Activated CD4-positive, alpha-beta memory T cell treated with anti-CD3 and anti-CD28 coated beads for 36 hours (primary cell): ENCODE measurements at places on chromosomes 6 and 20.
A peak's percentile ranks its signal among the peaks of the same experiment; 100 is the strongest.

DNA sequence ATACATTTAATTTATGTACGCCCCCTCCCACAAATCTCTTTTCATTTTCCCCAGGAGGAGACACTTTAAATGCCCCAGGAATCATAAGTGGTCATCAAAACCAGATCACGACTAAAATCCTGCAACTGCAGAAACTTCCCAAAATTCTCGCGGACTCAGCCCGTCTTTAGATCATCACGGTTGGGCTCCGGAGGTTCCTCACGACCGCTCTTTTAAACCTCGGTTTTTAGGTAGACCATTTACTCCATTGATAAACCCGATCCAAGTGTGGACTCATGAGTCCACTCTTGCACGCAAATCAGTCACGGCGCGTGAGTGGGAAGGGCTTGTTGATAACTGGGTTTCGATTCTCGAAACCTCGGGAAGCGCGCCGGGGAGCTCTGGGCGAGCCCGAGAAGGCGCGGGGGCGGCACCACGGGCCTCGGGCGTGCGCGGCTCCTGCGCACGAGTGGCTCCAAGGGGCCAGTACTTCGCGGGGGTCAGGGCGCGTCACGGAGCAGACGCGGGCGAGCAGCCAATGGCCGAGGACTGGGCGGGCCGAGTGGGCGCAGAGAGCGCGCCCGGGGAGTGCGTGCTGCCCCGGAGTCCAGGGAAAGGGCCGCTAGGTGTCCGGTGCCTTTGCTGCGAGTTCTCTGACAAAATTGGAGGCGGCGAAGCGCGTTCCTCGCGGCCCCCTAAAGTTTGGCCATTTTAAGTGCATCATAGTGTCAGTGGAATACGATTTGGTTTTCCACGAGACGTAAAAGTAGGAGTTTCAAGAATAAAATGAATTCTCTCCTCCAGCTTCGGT is 635 bp upstream of the TENT5A start:
- DNase-seq: peak; percentile 65

DNA sequence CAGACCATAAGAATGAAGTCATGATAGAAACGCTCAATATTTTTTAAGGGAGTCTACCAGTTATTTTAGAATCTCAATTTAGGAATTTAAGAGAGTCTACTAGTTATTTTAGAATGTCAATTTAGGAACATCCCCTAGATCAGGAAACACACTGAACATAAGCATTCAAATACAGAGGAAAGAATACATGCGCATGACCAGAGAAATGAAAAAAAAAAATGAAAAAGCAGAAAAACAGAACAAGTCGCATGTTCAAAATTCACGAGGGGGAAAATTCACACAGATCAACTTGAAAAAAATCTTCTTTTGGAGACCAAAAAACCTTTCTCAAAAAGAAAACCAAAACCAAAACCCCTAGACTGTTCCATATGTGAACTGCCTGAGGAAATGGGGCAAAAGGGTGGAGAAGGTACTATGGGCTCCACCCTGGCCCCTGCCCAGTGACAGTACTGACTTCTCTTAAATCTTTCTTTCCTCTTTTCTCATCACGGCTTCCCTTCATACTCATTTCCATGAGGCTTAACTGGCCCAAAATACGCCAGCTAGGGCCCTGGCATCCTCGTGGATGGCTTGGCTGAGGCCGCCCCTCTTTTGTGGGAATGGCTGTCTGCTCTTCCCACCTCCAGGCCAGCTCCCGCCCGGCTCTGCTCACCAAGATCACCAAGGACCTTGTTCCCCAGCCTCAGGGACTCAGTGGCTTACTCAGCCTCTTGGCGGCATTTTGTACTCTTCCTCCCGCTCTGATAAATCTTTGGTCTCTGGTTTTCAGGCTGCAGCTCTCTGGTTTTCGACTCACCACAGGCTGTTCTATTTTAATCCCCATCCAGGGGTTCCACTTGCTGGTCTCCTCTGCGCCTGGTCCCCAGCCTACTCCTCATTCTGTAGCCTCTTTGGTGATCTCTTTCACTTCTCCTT is 11.2 kb downstream of the ZBTB2 start:
- peak; percentile 42 for DNase-seq

GRCh38 chr6:23200946-23201345 is 631.6 kb downstream of the HDGFL1 start:
- no peak for DNase-seq

- DNase-seq: no peak
Measured at GRCh38 chr6:24981386-24981760, 45.6 kb upstream of the RIPOR2 start.

DNA sequence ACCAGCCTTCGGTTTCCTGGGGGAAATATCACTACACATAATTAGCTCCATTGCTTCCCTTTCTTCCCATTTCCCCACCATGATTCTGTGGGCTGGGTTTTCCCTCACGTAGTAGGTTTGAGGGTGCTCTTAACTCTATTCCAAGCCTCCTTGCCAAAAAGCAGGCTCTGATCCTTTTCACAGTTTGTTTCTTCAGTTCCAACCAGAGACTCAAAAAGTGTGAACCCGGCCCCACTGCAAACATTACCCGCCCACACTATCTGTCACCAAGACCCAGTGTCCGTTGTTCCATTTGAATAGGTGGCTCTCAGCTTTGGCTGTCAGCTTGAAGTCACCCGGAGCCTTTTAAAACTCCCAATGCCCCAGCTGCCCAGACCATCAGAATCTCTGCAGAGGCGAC is 11.8 kb upstream of the NAA20 start:
- no peak for DNase-seq

DNA sequence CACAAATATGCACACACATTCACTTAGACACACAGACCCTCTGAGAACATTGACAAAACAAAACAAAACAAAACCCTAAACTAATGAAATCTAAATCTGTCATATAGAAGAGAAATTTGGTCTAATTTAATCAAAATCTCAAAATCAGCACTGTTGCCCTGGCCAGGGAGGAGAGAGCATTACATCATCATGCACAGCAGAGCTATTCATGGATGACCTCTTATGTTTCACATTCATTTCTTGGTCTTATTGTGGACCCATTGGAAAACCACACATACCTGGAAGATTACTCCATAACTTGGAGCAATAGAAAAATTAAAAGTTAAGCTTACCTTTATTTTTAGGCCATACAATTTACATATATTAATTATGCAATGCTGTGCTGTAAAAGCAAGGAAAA is 1223.6 kb upstream of the GJE1 start:
- no peak for DNase-seq

DNA sequence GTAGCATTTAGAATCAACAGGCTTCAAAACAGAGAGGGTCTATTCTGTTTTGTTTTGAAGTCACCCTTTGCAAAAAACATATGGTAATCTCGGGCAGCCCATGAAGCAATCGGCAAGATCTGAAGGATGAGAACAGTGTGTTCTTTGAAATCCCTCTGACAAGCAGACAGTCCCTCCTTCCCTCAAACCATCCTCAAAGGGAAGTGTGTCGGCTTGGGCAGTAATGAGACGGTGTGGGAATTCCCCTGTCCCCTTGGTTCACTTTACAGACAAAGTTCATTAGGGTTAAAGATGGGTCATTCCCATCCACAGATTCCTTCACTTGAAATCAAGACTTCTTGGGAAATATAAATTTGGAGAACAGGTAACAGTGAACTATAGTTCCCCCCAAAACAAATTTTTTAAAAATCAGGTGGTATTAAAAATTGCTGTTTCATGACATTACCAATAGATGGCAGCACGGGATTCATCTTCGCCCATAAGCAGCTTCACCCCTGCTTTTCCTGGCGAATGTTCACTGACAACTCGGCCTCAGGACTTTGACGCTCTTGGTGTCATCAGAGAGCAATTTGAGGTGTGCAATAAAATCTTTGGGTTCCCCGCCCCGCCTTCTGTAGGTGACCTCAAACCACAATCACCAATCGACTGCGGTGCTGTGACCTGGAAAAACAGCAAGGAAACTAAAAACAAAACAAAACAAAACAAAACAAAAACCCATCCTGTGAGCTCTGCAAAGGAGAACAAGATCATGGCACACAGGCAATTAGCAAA is 159.3 kb upstream of the TNFAIP3 start:
- peak; percentile 90 for DNase-seq

- no peak for DNase-seq
Measured at GRCh38 chr20:3071266-3071609, 182 bp upstream of the OXT start.

DNA sequence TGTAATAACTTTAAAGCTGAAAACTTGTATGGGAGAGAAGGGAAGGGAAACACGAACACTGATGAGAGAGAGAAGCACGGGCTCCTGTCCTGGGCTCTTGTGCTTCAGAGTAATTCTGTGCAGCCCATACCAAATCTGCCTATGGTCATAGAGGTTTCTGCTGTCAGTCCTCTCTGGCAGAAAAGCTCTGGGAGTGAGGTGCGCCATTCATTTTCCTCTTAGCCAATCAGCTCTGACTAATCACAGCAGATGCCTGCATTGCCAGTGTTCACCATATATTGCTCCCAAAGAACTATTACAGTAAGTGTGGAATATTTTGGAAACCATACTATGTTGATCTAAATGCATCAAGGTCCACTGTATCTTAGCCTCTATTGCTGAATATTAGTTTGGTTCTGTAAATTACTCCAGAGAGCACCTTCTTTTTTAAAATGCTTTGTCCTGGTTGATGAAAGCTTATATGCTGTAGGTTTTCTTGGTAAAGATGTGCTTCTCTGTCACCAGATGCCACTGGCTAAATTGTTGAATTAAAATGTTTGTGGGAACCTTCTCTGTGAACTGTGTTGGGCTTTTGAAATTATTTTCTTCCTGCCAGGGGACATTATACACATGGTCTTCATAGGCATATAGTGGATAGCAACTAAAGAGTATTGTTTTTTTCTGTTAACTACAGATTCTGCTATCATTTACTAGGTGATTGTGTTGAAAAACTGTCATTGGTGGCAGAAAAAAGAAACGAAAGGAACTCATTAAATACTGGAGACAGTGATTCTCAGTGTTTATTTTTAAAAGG is 38.3 kb downstream of the DCBLD1 start:
- no peak for DNase-seq

DNA sequence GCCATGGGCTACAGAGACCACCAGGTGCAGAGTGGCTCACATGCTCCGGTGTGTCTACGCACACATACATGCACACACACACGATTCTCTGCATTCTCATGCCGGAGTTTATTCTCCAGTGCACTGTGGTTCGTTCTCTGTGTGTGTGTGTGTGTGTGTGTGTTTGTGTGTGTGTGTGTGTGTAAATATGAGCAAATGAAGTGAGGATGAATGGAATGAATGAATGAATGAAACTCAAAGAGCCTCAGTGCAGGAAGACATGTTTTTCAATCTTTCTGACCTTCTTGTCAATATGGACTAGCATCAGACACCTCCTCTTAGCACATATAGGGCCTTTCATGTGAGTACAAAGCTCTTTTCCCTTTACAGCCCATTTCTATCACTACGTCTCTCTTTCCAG is 1.6 kb downstream of the TMEM74B start:
- DNase-seq: no peak

DNA sequence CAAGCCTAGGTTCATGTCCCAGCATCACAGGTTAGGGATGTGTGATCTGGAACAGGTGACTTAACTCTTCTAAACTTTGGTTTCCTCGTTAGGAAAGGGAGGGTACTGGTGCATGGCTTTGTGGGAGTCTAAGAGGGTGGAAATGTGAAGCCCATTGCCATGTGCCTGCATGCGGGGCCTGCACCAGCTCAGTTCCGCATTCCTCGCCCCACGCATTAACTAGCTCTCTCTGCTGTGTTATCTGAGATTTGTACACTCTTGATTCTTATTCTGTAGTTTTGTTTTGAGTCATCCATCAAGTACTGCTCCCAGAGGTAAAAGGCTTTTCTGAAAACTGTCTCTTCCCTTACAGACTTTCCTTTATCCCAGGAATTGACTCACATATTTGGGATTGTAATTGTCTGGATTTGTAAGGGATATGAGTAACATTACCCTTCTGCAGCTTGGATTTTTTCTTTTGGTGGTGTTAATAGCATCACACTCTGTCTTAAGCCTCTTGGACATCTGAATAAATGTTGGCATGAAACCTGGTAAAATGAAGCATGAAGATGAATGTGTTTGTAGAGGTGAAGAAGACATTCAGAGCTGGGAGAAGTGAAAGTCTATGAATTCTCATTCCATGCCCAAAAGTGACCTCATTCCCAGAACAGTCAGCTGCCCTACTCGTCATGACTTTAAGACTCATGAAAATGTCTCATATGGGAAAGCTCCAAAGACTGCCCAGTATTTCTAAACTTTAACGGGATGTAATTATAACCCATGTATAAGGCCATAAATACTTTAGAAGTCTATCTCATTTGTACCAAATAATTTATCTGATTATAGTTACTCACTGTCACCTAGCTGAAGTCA is 357.3 kb downstream of the FOXA2 start:
- DNase-seq: no peak

DNA sequence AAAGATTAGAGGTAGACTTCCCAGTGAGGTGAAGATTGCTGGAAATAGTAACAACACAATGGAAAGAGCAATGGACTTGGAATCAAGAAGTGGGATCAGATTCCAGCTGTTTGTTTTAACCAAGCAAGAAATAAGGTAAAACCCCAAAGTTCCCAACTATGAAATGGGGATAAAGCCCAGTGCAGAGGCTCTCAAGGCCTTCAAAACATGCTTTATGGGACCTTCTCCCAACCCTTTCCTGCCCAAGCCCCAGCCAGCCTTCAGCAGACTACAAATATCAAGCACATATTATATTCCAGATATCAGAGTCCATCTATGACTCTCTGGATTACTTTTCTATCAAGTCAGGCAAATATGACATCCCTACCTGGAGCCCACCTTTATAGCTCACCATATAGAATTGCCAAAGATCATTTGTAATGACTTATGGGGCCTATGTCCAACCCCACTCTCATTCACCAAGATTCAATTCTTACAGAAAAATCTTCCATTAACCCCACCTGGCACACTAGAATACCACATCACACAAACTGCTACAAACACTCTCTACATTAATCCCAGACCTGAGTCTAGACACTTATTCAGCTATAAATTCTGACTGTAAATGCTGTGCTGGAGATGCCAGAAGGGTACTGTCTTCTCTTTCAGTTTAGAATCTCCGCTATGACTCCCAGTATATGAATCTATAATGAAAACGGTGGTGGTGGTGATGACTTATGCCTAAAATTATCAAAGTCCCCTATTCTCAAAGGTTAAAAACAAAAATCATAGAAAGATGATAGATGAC is 6.1 kb downstream of the DDX39B start:
- DNase-seq: no peak

- no peak for DNase-seq
Measured at GRCh38 chr6:158910484-158911440, 89.2 kb downstream of the RSPH3 start.

DNA sequence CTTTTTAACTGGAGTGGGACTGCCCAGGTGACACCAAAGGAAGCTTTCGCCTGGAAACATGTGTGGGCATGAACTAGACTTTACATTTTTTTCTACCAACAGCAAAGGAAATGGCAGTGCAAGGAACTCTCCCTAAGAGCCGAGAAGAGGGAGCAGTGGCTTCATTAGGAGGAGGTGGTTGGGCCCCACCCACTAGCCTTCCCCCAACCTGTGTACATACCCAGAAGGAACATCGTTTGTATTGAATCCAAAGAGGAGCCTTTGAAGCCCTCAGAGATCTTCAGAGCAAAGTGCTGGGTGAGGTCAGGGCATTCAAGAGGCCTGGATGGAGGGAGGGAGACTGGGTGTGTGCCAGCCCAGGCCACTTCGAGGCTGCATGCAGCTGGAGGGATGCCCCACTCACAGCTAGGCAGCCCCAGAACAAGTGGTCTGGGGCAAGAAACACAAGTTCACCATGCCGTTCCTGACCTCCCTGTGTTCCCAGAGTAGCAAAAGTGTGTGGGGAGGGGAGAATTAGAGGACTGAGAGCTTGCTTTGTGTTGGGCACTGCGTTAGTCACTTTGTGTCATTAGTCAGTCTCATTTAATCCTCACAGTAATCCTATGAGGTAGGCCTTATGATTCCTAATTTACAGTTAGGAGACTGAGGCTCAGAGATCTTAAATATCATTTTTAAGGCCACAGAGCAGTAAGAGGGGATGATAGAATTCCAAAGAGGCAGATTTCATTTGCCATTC is 191.6 kb upstream of the SUPT3H start:
- DNase-seq: no peak
